ENCODE measurements at places on chromosomes 5 and 9.

DNA sequence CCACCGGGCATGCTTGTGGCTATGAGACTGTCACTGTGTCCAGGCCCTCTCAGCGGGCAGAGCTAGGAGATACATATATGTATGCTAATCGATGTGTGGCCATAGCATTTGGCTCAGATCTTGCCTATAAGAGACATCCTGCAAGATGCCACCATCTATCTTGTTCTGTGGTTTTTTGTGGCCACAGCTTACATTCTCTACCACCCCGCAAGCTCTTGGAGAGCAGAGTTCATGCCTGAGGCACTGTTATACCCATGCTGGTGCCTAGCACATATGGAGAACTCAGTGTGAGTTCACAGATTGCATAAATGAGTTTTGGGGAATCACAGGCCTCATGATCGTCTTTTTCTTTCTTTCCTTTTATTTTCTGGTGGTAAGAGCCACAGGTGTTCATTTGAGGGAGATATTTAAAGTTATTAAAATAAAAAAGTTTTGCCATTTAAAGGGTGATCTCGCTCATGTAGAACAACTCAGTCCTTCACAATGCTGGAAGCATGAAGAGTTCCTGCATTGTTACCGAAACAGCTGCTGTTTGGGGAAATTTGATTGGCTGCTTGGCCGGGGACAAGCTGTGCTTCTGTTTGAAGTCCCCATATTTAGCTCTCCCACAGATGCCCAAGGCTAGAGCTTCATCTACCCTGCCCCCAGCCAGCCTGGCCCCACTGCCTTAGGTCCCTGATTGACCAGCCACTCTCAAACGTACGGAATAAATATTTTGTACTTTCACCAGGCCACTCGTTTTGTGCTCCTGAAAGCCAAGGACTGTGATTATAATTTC, 169.2 kb upstream of the MAP1B start:
- DNase-seq: no peak

- DNase-seq: peak; percentile 88
Measured at GRCh38 chr9:124553738-124554137, 46.5 kb upstream of the NR5A1 start.

GRCh38 chr5:165874851-165875250, 2369.4 kb downstream of the MAT2B start:
- no peak for DNase-seq

GRCh38 chr5:101782352-101783103, 513.6 kb downstream of the SLCO4C1 start:
- DNase-seq: no peak

GRCh38 chr9:677461-678097, 163.9 kb upstream of the DMRT1 start:
- peak; percentile 23 for DNase-seq

- no peak for DNase-seq
Measured at GRCh38 chr5:172548981-172549687, 91.9 kb upstream of the NEURL1B start.
